Activated CD4-positive, alpha-beta T cell treated with anti-CD3 and anti-CD28 coated beads, Interleukin-2, amount 50 U/mL, for 4 hours (primary cell): ENCODE measurements at places on chromosomes 16 and 17.
A peak's percentile ranks its signal among the peaks of the same experiment; 100 is the strongest.

DNA sequence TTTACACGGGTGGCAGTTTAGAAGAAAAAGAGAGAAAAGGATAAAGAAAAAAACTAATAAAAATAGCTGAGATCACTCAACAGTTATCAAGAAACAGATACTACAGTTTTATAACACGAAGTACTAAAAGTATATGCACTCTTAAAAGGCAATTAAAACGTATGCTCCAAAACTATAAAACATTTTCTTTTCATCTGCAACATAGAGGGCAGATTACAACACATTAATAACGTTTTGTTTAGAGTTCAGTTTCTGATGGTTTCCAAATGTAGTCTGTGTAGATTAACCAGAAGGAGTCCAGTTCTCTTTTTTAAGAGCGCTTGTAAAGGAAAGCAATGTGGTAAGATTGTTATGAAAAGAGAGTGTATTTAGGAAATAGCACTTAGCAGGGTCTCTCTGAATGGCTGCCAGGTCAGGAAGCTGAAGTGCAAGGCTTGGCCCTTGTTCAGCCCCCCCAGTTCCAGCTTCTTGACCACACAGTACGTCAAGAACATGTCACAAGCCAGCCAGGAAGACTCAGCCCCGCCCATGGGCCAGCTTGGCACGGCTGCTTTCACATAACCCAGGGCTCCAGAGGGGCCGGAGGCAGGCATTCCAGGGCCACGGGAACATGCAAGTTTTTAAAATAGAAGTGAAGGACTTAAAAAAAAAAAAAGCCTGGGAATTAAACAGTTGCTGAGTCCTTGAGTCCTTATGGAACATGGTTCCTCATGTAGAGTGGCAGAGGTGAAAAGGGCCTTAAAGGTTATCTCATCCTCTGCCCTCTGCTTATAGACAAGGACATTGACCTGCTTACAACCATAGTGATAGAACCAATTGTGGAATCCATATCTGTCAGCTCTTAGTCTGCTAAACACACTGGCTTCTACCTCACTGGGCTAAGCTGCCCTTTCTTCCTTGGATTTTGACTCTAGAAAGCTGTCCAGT is 147.4 kb upstream of the TBX2 start:
- no peak for DNase-seq

GRCh38 chr16:52407778-52408177 is 139.2 kb downstream of the TOX3 start:
- no peak for DNase-seq

DNA sequence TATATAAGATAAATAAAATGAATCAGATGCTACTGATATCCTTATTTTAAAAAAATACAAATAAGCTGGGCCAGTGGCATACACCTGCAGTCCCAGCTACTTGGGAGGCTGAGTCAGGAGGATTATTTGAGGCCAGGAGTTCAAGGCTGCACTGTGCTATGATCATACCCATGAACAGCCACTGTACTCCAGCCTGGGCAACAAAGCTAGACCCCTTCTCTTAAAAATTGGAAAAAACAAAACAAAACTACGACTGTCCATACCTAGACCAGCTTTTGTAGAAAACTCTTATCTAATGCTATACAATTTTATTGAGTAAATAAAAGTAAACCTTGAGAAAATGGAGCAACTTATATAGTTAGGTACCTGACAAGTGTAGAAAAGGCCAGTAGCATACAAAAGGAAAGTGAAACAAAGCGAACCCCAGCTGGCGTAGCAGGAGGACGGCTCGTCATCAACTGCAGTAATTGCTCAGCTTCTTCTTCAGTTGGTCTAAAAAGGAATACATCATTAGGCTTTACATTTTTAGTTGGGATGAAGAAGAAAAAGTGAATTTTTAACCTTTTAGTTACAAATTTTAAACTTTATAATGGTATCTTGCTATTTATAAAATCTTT is 23.6 kb downstream of the INTS2 start:
- DNase-seq: peak; percentile 5

DNA sequence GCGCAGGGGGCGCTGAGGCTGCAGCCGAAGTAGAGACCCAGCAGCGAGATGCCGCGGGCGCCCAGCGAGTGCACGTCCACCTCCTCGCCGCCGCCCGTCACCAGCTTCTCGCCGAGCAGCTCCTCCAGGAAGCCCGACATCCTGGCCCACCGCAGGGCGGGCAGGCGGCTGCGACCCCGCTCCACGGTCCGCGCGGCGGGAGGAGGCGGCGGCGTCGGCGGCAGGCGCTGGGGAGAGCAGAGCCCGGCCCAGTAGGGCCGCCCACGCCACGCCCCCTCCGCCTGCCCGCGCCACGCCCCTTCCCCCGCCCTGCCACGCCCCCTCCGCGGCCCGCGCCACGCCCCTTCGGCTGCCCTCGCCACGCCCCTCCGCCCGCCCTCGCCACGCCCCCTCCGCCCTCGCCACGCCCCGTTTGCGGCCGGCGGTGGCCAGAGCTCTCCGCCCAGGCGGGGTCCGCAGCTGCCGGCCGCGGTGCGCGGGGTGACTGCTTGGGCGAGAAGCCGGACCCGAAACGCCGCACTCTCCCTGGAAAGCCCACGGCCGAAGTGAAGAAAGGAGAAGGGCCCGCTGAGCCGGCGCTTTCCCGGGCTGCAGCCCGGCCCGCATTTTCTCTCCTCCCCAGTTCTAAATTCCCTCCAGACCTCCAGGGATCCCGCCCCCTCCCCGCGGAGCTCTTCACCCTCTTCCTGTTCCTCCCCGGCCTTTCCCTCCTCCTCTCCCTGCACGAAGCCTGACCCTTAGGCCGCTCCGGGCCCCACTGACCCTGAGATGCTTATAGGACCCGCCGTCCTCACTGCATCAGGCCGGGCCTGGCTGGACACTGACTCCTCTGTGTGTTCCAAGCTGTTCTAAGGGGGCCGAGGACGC is at the start of gene NXN:
NXN (minus strand) TSS at position 238 of the 867 bp plus-strand sequence.
- peak; percentile 85 for DNase-seq

DNA sequence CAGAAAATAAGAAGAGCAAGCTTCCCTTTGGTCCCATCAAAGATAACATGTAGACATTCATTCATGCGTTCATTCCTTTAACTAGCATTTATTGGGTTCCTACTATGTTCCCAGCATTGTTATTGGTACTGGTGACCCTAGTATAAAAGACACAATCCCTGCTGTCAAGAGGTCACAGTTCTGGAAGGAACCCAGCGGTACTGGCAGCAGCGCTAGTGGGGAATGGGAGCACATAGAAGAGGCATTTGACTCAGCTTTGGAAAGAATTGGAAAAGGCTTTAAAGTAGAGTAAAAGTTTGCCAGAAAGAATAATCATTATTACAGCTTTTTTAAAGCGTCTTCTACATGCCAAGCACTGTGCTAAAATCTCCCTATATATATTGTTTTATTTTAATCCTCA is 41.7 kb upstream of the NF1 start:
- DNase-seq: no peak

GRCh38 chr16:86012221-86012620 is 113.3 kb downstream of the IRF8 start:
- DNase-seq: no peak
